GM12865 (cell line): ENCODE measurements at places on chromosomes 6 and 20.

- no peak for DNase-seq
These were observed 104.2 kb downstream of the PREX1 start for GRCh38 chr20:48723308-48724264.

DNA sequence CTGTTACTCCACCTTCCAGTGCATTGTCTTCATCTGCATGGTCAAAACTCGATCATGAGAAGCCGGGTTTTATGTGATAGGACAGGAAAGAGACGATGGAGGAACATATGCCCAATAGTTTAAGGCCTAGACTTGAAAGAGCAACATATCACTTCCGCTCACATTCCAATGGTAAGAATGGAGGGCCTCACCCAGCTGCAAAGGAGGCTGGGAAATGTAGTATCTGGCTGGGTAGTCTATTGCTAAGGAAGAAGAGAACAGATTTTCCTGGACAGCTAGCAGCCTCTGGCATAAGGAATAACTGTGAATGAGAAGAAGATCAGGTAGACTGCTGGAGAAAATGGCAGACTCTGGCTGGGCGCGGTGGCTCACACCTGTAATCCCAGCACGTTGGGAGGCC lies 19.2 kb downstream of the FITM2 start:
- DNase-seq, result no peak

GRCh38 chr6:37155394-37156312 lies 14.3 kb upstream of the PIM1 start:
- DNase-seq, result peak; percentile 98

DNA sequence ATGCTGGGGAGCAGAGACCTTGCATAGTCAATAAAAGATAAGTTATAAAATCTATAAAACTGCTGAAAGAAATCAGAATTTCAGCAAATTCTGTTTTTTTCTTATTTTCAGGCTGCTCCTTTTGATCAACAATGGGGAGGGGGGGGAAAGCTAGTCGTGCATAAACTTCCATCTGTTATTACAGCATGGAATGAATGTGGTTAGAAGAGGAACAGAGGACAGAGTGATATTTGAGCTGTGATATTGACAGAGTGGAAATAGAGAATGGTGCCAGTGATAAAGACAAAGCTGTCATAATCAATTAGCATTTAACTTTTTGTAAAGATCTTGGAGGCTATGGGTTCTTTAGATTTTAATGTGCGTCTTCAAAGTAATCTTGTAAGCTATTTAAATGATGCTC lies 43.4 kb upstream of the QKI start:
- no peak for DNase-seq
